Suprapubic skin (tissue), 4 donors: ENCODE measurements at places on chromosomes 5 and 9.
A peak's percentile ranks its signal among the peaks of the same experiment; 100 is the strongest.

DNA sequence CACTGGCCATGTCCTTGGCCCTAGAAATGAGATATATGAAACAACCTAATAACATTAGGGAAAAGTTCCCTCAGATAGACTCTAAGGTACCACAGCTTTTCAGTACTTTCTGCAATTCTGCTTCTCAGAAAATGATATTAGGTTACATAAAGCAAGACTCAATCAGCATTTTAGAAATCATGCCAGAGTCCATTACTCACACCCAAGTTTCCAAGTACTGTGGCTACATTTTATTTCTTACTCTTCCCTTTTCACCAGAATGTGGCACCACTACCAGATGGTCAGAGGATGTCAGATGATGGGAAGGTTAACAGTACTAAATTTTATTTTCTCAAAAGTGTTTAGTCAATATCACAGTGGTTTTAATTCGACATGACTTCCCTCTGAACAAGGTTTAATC is 217.2 kb downstream of the MLLT3 start:
- no peak overlapping the region for H3K4me3 ChIP-seq
- no peak for DNase-seq
- no peak overlapping the region for H3K27ac ChIP-seq
- no peaks in the 10 kb centered on the region for H3K27me3 ChIP-seq

DNA sequence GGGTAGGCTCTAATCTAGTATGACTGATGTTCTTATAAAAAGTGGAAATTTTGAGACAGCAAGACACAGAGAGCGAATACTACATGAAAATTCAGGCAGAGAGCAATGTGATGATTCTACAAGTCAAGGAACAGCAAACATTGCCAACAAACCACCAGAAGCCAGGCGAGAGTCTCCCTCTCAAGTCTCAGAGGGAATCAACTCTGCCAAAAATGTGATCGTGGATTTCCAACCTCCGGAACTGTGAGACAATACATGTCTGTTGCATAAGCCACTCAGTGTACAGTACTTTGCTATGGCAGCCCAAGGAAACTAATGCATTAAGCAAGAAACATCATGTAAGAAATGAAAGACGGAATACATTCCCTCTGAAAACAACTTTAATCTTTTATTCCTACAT is 52.1 kb upstream of the CCNG1 start:
- H3K4me3 ChIP-seq: no peak overlapping the region
- no peak overlapping the region for H3K27ac ChIP-seq
- no peaks in the 10 kb centered on the region for H3K27me3 ChIP-seq
- H3K36me3 ChIP-seq: no peaks in the 10 kb centered on the region
- no peaks in the 10 kb centered on the region for H3K4me1 ChIP-seq
- no peak for DNase-seq

DNA sequence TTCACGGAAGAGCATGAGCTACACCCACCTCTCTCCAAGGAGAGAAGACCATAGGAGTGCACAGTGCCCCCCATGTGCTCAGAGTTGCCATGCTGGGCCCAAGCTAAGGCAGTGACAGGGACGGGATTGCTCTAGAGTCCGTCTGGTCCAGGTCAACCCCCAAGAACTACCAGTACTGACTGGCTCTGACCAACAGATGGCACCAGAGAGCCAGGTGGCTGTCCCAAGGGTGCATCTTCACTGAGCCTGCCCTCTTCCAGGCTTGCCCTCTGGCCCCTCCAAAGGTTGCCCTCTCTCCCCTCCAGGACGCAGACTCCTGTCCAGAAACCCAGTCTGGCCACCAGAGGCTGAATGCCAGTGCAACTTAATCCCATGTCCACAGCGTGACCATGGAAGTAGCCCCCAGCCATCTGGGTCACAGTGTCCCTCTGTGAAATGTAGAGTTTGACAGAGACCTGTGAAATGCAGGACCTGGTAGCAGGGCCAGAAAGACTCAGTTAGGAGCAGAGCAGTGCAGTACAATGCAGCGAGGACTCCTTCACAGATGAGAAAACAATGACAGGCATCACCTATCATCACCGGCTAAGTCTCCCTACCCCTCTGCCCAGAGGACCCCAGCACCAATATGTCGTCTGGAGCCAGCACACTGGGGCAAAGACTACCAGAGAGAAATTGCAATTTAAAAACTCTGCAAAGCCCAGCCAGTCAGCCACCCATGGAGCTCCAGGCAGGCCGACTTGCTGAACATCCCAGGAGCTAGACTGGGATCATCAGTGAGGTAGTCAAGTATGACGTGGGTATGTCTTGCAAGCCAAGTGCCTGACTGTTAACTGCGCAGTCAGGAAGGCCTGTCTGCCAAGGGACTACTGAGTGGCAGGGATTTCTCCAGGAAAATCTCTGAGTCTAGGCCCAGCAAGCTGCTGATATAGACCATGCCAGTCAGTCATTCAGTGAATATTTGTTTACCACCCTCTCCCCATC is 7.7 kb upstream of the SKP1 start:
- H3K4me1 ChIP-seq: no peaks in the 10 kb centered on the region

DNA sequence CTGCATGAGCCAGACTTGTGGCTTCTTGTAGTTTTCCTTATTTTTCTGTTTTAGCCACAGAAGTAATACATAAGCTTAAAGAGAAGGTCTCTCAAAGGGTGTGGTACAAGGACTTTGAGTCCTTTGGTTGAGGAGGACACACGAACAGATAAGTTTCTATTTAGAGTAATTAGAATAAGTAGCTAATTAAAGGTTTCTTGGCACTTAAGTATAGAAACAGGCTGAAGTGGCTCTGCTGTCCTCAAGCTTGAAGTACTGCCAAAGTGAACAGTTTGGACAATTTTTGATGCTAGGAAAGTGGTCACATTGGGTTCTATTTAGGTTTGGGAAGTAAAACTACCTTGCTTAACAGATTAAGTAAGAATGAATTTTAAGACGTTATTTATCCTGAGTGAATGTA is 278.3 kb upstream of the MPDZ start:
- H3K4me3 ChIP-seq: no peak overlapping the region
- peaks cover 6% of the 10 kb centered on the region for H3K4me1 ChIP-seq
- no peaks in the 10 kb centered on the region for H3K27me3 ChIP-seq
- no peak overlapping the region for H3K27ac ChIP-seq
- no peaks in the 10 kb centered on the region for H3K36me3 ChIP-seq

GRCh38 chr5:5533927-5534326 is 111.5 kb downstream of the ICE1 start:
- H3K36me3 ChIP-seq: no peaks in the 10 kb centered on the region
- no peak overlapping the region for H3K4me3 ChIP-seq
- H3K4me1 ChIP-seq: no peaks in the 10 kb centered on the region
- no peak for DNase-seq
- no peak overlapping the region for H3K27ac ChIP-seq

DNA sequence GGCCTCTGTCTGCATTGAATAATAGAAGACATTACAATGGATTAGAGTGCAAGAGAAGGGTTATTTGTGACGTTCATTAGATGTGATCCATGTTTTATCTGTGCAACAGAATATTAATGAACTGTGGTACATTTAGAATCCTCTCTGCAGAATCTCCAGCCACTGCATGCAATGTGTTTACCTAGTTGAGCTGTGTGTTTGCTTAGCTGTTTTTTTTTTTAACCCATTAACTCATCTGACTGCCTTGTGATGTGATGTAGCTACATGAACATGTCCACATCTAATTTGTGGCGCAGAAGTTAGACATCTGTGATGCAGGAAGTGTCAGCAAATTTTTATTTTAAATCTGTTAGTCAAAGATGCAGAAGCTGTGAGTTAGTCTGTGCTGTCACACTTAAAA is 236.9 kb downstream of the CD180 start:
- peaks cover 22% of the 10 kb centered on the region for H3K4me1 ChIP-seq
- peak overlapping the region; percentile 38 for H3K27ac ChIP-seq

GRCh38 chr5:96146675-96147074 is 185.0 kb upstream of the ELL2 start:
- H3K27ac ChIP-seq: no peak overlapping the region
- H3K4me3 ChIP-seq: no peak overlapping the region
- H3K36me3 ChIP-seq: no peaks in the 10 kb centered on the region
- H3K4me1 ChIP-seq: peaks cover 57% of the 10 kb centered on the region
- DNase-seq: no peak
- H3K27me3 ChIP-seq: no peaks in the 10 kb centered on the region

- H3K4me3 ChIP-seq: no peak overlapping the region
- peaks cover 39% of the 10 kb centered on the region for H3K4me1 ChIP-seq
- no peaks in the 10 kb centered on the region for H3K36me3 ChIP-seq
- DNase-seq: no peak
- peak overlapping the region; percentile 47 for H3K27ac ChIP-seq
Observed at GRCh38 chr5:151627650-151628049, 36.5 kb upstream of the FAT2 start.

DNA sequence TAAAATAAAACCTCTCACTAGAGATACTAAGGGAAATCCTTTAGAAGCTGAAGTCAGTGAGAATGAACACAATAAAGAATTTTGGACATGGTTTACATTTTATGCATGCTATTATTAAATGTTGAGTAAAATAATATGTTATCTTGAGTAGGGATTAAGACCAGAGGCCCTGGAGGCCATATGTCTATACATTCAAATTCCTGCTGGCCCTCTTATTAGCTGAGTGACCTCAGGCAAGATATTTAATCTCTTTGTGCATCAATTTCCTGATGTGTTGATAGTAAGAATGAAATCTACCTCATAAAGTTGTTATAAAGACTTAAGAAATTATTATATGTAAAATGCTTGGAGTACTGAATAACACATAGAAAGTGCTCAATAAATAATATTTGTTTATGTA is 281.1 kb upstream of the KLF4 start:
- no peak for DNase-seq
- H3K27ac ChIP-seq: no peak overlapping the region
- H3K27me3 ChIP-seq: no peaks in the 10 kb centered on the region
- no peak overlapping the region for H3K4me3 ChIP-seq
- no peaks in the 10 kb centered on the region for H3K36me3 ChIP-seq

- H3K36me3 ChIP-seq: no peaks in the 10 kb centered on the region
- H3K4me3 ChIP-seq: peak overlapping the region; percentile 28
- DNase-seq: no peak
- H3K4me1 ChIP-seq: peaks cover 96% of the 10 kb centered on the region
Observed at GRCh38 chr9:134365791-134366222, 39.6 kb downstream of the RXRA start.

GRCh38 chr5:98349251-98349989 is 424.0 kb upstream of the RGMB start:
- no peak overlapping the region for H3K4me3 ChIP-seq
- H3K4me1 ChIP-seq: no peaks in the 10 kb centered on the region
- H3K27ac ChIP-seq: no peak overlapping the region
- no peaks in the 10 kb centered on the region for H3K36me3 ChIP-seq

DNA sequence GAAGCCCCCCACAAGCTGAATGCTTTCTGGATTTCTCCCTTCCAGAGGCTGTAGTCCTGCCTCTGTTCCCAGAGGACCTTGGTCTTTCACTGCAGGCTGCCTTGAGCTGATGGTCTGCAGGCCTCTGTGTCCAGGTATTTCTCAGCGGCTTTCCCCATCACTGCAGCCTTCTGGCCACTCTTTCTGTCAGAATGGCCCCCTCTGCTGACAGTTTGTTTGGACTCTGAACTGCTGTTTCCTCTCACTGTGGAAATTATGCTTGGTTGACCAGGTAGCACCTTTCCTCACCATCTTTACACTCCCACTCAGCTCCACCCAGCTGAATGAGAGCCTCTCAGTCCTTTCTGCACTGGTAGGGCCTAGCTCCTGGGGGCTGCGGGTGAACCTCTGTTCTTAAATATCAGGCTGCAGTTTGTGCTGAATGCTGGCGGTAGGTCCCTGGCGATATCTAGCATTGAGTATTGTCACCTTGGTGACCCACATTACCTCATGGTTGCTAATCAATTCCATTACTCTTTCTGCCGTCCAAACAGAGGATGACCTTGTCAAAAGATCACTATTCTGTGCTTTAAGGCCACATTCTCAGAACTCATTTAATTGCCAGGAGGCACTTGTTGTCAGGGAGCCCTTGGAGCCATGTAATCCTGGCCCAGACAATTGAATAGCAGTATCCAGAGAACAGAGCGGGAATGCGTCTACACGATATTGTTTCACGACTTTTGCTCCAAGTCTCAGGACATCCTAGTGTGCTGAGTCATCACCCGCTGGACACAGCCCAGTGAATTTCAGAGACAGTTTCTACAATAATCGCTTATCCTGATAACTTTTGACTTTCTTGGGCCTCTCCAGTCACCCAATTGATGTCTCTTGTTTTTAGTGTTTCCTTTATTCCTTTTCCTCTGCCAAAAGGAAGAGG is 230.2 kb downstream of the TENT4A start:
- no peaks in the 10 kb centered on the region for H3K27me3 ChIP-seq
- DNase-seq: no peak
- no peaks in the 10 kb centered on the region for H3K36me3 ChIP-seq
- H3K4me1 ChIP-seq: no peaks in the 10 kb centered on the region

DNA sequence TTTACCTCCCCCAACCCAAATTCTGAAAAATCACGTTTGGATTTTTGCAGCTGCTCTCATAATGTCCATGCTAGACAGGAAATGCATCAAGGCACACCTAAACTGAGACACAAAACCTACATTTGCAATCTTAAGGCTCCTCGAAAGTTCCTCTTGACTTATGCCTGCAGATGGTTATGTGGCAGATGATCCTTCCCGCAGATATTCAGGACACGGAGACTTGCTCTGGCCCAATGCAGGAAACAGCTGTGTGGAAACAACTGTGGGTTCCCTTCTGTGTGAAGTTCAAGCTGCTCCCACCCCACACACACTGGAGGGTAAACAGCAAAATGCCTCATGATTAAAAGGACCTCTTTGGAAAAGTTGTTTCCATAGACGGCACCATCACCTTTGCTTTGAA is 253.8 kb downstream of the EBF1 start:
- no peak for DNase-seq
- H3K36me3 ChIP-seq: no peaks in the 10 kb centered on the region
- H3K27ac ChIP-seq: no peak overlapping the region
- H3K4me1 ChIP-seq: peaks cover 6% of the 10 kb centered on the region
- H3K4me3 ChIP-seq: no peak overlapping the region

DNA sequence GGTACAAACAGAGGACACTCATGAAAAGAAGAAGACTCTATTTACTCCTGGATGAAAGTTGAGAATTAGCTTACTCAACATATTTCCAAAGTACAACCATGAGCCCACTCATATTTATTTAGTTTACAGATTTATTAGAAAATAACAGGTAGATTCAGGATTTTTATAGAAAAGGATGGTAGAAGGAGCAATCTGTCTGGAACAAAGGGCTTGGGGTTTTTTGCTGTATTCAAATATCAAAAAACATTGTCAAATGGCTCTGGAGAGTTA is 7.0 kb upstream of the ERAP2 start:
- H3K36me3 ChIP-seq: no peaks in the 10 kb centered on the region
- no peak overlapping the region for H3K27ac ChIP-seq

GRCh38 chr9:36793277-36793676 is 220.6 kb downstream of the MELK start:
- no peaks in the 10 kb centered on the region for H3K4me1 ChIP-seq
- no peak overlapping the region for H3K4me3 ChIP-seq
- peaks cover 8% of the 10 kb centered on the region for H3K27me3 ChIP-seq
- H3K36me3 ChIP-seq: no peaks in the 10 kb centered on the region
- no peak overlapping the region for H3K27ac ChIP-seq

DNA sequence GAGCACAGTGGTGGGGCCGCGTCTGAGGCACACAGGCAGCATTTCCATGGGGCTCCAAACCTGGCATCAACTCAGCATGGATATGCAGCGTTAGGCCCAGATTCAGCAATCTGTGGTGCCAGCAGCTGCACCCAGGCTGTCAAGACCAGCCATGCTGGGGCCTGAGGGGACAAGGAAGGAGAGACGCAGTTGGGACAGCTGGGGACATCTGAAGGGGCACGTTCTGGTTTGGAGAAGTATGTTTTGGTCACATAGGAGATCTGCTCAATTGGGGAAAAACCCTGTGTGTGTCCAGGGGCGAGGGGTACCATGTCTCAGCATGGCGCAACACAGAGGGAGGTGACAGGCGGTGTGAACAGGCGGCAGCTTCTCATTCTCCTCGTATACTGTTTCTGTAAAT is 66.6 kb upstream of the ECM2 start:
- peak overlapping the region; percentile 90 for H3K27ac ChIP-seq
- H3K4me1 ChIP-seq: peaks cover 67% of the 10 kb centered on the region
- DNase-seq: no peak
- H3K36me3 ChIP-seq: no peaks in the 10 kb centered on the region
- no peak overlapping the region for H3K4me3 ChIP-seq
